ENCODE measurements at places on chromosomes 3 and 15.

- no peak for DNase-seq
Measured at GRCh38 chr3:88195951-88196434, 46.2 kb downstream of the C3orf38 start.

DNA sequence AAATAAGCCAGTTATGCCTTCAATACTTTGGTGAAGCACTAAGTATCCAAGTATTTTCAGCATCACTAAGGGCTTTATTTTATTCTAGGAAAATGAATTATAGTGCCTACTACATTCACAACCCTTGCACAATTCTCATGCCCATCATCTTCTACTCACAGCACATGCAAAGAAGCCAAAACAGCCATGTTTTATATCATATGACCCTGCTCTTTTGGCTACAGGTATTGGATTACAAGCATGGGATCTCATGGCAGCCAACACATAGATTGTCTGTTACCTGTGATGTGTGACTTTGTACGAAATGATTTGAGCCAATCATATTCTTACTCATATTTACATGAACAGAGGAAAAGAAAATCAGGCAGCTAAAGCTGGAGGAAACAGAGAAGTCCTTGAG lies 38.6 kb downstream of the STT3B start:
- no peak for DNase-seq

GRCh38 chr15:85691350-85692240 lies 103.1 kb downstream of the KLHL25 start:
- no peak for DNase-seq

- no peak for DNase-seq
Measured at GRCh38 chr3:53885239-53885638, 3.3 kb upstream of the ACTR8 start.

GRCh38 chr3:50157827-50158529 lies 2.9 kb downstream of the SEMA3F start:
- no peak for DNase-seq

DNA sequence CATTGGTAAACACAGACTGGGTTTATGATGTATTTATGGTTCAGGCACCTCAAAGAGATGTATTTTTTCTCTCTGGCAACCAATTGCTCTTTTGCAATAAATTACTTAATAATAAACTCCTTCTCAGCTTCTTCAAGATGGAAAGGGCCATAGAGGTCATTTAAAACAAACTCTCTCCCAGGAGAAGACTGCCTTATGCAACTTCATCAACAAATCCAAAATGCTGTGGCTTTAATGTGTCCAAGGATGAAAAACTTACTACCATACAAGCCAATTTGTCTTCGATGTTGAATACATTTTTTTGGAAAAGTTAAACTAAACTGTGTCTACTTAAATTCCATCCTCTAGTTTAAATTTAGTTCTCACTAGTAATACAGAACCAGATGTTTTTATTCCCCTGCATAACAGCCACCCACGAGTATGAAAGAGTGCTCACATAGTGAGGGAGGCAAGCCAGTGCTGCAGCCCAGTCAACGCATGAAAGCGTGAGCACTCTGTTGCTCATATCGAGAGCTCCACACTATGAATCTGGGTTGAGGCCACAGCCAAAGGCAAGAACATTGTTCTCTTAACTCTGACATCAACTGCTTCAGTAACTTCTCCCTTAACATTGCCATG lies 761.3 kb upstream of the GRM7 start:
- no peak for DNase-seq

Measured in T-helper 1 cell (primary cell).